GM23338 (cell line): ENCODE measurements at places on chromosomes 16 and 17.

DNA sequence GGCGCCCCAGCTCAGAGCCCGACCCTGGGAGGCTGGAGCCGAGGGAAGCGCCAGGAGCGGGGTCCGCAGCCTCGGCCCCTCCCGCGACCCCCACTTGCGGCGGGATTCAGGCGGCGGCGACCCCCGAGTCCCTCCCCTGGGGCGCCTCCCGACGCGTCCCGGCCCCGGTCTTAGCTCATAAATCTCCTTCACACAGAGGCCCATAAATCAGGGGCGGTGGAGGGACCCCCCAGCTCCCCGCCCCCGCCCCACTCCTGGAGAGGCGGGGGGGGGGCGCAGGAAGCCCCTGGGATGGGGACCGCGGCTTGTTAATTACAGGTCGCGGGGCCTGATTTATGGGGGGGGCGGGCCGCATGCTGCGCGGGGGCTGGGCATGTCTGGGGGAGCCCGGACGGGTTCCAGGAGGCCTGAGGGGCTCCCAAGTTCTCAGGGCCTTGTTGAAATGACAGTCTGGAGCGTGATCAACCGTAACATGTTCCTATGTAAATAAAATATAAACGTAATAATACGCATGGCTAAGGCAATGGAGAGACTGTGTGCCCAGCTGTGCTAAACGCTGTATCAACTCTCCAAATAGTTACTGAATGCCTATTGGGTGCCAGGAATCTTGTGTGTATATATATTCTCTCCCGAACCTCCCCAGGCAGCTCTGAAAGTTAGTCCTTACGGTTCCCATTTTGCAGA lies 10.0 kb upstream of the BHLHA9 start:
- DNase-seq: no peak

DNA sequence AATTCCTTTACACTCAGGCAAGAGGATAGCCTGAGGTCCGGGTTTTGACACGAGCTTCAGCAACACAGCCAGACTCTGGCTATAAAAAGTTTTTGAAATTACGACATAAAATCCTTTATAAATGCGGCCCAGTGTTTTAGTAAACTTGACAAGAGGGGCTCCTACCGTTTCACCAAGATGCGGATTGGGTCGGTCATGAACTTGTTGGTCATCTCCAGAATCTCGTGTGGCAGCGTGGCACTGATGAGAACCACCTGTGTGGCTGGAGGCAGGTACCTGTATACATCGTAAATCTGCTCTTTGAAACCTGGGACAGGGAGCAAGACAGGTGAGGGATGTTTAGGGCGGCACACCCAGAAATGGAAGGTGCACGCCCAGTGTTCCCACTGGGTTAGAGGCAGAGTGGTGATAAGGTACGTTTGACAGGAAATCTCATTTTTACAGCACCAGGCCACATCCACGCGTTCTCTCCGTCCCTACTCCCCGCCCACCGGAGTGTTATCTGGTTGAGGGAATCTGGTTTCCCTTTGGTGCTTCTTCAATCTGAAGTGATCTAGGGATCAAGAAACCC lies 8.0 kb downstream of the EIF4A3 start:
- no peak for DNase-seq

DNA sequence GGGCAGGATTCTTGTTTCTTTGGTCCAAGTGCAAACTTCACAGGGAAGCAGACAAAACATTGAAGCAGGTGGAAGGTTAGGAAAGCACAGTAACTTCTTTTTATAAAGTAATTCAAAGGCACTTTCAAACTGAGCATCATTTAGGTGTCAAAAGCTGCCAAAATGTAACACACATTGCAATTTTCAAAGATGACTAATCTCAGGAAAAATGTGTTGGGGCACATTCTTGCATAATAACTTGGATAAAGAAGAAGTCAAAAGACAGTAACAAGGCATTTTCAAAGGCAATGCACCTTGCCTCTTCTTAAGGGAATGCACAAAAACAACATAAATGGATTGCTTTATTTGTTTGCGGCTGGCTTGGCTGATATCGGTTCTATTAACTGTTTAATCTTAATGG lies 3.6 kb downstream of the KCNJ2 start:
- DNase-seq: no peak

- DNase-seq: peak; percentile 40
Measured at GRCh38 chr16:70472786-70473433, 18.5 kb downstream of the FCSK start.

DNA sequence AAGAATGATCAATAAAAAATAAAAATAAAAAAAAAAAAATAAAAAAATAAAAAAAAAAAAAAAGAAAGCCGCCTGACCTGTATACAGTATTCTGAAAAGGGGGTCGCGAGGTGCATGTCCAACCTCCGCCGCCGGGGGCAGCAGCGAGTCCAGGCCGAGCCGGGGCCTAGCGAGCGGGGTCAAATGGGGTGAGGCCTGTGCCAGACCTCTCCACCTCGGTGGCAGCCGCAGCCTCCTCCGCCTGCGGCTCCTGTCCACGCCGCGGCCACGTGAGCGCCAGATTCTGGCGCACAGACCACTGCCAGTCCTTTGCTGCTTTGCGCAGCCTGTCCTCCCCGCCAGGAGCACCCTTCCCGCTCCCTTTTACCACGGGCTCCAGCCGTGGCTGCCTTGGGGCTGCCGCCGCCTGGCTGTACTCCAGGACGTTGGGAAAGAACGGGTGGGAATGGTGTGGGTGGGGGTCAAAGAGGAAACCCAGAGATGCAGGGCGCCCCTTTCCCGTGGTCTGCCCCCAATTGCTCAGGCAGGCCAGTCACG lies 2.4 kb upstream of the BCKDK start:
- peak; percentile 85 for DNase-seq

DNA sequence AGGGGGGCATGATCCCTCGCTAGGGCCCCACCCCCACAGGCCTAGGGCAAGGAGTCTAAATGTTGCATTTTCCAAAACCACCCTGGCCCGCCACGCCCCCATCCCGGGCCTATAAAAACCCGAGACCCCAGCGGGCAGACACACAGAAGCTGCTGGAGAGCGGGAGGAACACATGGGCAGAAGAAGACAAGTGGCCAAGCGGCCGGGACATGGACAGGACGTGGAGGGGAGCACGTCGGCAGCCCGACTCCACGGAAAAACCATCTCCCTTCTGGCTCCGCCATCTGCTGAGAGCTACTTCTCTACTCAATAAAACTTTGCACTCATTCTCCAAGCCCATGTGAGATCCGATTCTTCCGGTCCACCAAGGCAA lies 34.1 kb upstream of the ENPP7 start:
- DNase-seq: no peak
